ENCODE measurements at places on chromosomes 7 and 10.

GRCh38 chr10:77910524-77911145 lies 15.9 kb downstream of the DLG5 start:
- DNase-seq, result no peak

GRCh38 chr7:2483494-2483893 lies 7.3 kb upstream of the GRIFIN start:
- DNase-seq, result no peak

GRCh38 chr10:124367936-124368335 lies 50.8 kb downstream of the OAT start:
- no peak for DNase-seq

DNA sequence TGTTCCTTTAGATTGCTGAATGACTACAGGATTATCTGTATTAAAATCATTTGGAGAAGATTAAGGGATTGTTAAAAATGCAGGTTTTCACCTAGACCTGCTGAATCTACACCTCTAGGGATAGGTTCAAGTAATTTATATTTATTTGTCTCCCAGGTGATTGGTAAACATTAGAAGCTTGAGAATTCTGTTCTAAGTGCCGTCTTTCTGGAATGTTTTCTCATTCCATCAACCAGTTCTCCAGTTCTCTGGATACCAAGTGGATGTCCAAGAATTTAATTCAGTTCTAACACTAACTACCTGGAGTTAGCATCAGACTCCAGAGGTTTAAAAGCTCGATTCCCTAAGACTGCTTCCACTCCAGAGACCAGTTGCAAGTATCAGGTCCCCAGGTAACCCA lies 110.9 kb downstream of the PRTFDC1 start:
- DNase-seq, result no peak

DNA sequence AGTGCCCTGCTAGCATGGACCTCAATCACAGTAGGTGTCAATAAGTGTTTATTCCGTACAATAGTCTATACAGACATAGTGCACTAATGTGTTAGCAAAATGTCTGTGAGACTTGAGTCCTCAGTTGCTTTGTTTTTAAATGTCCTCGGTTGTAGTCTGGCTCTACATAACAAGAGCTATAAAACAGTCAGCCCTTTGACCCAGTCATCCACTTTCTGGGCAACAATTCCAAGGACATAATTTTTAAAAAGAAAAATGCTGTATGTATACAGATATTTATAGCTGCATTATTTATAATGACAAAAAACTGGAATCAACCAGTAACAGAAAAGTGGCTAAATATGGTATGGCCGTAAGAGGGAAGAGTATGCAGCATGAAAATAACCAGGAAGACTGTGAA lies 2.8 kb upstream of the PDLIM1 start:
- no peak for DNase-seq

- DNase-seq, result no peak
Observed at GRCh38 chr7:153616711-153617325, 435.4 kb upstream of the DPP6 start.

- peak; percentile 67 for DNase-seq
Observed at GRCh38 chr10:26725837-26726727, 28.6 kb downstream of the PDSS1 start.

DNA sequence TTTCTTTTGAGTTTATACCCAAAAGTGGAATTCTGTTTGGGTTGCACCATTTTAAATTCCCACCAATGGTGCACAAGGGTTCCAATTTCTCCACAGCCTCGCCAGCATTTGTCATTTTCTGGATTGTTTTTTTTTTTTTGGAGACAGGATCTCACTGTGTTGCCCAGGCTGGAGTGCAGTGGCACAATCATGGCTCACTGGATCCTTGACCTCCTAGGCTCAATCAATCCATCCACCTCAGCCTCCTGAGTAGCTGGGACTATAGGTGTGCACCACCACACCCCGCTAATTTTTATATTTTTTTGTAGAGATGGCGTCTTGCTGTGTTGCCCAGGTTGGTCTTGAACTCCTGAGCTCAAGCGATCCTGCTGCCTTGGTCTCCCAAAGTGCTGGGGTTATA lies 46.6 kb downstream of the CUX1 start:
- no peak for DNase-seq

DNA sequence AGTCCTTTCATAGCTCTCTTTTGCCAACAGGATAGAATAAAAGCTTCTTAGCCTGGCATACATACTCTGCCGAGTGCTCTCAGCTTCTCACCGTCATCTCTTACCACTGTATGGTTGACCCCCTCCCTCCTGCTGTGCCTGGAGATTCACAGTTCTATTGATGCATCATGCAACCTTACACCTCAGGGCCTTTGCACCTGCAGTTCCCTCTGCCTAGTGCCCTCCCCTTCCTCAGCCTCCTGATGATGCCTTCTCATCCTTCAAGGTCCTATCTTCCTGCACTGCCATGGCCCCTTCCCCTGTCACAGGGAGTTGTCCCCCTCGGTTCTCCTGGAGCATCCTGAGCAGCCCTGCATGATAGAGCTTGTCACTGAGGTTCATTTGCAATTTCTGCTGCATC lies 81.5 kb downstream of the CDH23 start:
- DNase-seq, result no peak

DNA sequence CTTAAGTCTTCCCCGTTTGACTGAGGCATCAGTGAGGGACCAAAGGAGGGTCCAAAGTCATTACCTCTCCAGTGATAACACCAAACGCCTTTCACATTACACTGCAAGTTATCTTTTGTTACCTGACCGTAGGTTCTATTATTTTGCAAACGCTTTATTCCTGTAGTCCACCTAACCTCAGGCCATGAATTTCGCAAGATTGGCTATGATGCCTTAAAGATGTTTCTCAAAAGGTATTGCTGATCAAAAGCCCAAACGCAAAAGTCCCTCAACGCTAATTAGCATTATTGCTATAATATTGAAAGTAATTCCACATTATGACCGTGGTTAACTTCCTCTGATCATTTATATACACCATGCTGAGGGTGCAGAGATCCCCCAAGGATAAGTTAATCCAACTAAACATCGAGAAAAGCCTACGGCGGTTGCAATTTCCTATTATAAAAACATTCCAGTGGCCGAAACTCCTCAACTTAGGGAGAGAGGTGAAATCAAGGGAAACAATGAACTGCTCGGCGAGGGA lies 649 bp downstream of the DNA2 start:
- DNase-seq, result no peak

- DNase-seq, result no peak
Observed at GRCh38 chr10:121832647-121833046, 95.2 kb downstream of the ATE1 start.

DNA sequence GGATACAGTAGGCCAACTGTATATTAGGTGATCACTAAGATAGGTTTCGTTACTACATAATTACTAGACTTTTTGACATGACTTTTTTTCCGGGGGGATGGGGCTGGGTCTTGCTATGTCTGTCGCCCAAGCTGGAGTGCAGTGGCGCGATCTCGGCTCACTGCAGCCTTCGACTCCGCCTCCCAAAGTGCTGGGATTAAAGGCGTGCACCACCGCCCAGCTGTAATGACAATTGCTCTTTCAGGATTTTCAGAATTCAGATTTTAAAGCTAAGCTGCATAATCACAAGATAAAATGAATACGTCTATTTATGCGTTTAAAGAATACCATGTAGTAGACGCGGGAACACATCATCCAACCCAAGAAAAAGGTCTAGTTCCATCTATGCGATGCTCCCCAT lies 982 bp downstream of the IDI1 start:
- peak; percentile 34 for DNase-seq

DNA sequence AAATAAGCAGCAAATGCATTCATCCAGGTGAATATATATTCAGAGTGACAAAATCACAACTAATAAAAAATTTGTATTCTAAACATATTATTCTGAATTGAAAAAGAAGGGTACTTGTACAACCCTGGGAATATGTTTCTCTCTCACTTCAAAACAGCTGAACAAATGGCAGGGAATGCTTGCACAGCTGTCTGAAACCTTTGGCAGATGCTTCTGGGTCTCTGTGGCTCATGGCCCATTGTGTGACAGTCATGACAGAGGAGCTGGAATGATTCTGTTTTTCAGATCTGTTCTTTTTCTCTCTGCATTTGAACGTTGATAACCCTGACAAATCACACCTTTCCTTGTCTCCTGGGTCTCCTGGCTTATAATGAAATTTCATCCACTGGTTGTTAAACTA lies 275.7 kb upstream of the FZD1 start:
- no peak for DNase-seq

DNA sequence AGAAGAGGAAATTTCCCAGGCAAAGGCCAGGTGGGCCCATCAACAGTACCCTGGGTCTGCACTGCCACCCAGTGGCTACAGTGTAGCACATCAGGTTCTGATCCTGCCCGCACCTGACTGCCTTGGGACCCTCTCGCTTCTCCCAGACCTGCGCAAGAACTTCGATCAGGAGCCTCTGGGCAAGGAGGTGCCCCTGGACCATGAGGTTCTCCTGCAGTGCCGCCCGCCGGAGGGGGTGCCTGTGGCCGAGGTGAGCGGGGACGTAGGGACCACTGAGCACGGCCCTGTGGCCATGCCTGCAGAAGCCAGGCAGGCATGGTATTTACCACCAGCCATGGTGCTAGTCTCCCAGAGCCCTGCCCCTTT lies 33.9 kb upstream of the SLC29A3 start:
- peak; percentile 63 for DNase-seq

GRCh38 chr7:83486957-83487356 lies 162.0 kb downstream of the SEMA3E start:
- DNase-seq, result no peak

- DNase-seq, result no peak
Observed at GRCh38 chr10:63720676-63721075, 199.5 kb downstream of the REEP3 start.

- no peak for DNase-seq
Observed at GRCh38 chr7:106504645-106505044, 156.3 kb downstream of the CCDC71L start.

DNA sequence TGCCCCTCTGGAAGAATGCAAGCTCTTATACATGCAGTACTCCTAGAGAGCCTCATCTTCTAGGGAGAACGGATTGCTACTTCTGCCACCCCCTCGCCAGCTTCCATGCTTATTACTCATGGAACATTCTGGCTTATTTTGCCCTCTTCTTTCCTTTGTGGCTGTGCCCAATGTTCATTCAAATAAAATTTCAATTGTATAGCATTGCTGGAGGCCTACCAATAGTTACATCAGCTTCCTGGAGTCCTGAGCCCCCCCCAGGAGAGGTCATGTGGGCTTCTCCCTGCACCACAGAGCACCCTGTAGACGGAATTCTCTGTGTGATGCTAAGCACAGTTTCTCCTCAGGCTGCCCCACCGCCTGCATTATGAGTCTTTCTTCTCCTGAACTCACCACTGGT lies 1094.0 kb downstream of the KCNMA1 start:
- no peak for DNase-seq

DNA sequence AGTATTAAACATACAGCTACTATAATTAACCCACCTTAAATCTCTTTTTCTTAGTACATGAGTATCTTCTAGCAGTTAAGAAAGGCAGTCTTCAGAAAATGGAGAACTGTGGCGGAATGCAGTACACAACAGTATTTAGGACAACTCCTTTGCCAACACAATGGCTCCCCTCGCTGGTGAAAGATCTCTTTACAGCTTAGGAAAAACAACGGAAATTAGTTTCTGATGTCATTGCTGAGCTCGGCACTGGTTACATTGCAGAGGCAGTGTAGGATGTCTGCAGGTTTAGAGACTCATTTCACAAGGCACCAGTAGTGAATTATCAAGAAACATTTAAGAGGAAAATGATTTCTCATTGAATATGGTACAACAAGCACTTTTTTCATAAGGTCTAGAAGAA lies 43.4 kb downstream of the GLRX3 start:
- DNase-seq, result peak; percentile 59

- DNase-seq, result no peak
Observed at GRCh38 chr7:2710286-2710655, 22.3 kb downstream of the AMZ1 start.

DNA sequence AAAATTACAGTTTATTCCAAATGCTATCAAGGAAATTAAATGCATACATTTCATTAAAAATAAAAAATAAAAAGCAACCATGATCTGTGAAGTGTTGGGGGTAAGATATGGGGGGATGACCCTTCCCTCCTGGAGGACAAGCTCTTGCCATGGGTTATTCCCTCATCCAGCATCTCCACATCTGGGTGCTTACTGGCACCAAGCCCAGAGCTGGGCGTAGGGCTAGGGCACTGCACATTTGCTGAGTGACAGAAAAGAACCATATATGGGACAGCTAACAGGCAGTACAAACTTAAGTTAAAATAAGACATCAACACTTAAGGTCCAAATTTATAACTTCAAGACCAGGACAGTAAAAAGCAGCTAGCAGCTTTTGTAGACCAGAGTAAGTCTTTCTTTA lies 10.2 kb downstream of the CCDC6 start:
- DNase-seq, result no peak

DNA sequence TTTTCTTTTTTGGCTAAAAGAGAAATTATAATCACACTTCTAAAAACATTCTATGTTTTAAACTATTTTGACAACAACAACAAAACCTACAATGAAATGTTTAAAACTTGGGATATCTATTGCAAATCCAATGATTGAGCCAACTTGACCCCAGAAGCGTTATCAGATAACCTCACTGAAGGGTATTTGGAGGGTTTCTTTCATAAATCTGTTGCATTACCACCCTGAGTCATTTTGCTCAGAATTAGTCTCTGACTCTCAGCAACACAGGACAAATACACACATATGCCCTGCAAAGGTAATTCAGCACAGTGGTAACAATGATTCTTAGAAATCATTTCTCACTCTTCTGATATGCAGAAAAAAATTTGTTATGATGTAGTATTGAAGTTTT lies 2.3 kb upstream of the COL1A2 start:
- DNase-seq, result no peak

GRCh38 chr10:20474064-20474463 lies 423.0 kb downstream of the NEBL start:
- no peak for DNase-seq

DNA sequence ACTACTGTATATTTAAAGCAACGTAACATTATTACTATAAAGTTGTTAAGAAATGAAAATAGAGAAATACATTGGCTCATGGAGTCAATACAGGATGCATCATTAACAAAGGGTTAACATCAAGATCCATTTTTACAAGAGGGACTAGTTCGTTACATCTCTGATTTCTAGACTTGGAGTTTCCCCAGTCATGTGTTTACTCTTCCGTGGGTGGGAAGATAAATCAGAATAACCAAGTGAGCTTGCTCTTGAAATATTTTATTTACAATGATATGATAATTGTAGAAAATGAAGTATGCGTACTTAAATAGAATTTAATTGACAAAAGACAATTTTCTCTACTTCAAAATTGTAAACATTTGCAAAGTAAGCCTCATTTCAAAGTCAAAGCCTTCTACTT lies 1.0 kb upstream of the PRKAR2B start:
- no peak for DNase-seq

- no peak for DNase-seq
Observed at GRCh38 chr7:82164813-82165212, 278.8 kb downstream of the CACNA2D1 start.

DNA sequence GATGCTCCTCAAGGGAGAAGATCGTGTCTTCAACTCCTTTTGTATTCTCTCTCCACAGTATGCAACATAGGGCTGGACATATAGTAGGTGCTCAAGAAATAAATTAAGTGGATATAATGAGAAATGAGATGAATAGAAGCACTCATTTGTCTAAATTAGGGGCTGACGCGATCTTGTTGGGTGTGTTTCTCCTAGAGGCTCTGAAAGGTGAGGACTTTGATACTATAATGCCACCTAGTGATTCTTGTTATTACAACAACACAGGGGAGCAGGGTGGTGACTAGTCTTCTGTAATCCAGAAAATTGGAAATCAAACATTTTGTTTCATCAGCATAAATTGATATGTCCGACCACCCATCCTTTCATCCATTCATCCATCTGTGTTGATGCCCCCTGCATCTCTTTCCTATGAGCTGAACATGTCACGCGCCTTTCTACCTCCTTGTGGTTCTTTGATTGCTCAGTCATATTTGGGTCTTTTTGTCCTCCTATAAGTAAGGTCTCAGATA lies 3.5 kb upstream of the CFAP58 start:
- DNase-seq, result peak; percentile 76

All from suppressor macrophage (primary cell).